ENCODE measurements at places on chromosomes 2 and 18.
A peak's percentile ranks its signal among the peaks of the same experiment; 100 is the strongest.

- no peak for DNase-seq
These were observed 13.5 kb upstream of the NPC1 start for GRCh38 chr18:23599809-23600208.

DNA sequence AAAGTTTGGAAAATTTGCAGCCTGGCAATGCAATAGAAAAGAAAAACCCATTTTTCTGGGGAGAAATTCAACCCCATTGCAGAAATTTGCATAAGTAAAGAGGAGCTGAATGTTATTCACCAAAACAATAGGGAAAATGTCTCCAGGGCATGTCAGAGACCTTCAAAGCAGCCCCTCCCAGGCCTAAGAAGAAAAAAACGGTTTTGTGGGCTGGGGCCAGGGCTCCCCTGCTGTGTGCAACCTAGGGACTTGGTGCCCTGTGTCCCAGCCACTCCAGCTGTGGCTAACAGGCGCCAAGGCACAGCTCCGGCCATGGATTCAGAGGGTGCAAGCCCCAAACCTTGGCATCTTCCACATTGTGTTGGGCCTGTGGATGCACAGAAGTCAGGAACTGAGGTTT is 224.5 kb downstream of the TXNL1 start:
- no peak for DNase-seq

DNA sequence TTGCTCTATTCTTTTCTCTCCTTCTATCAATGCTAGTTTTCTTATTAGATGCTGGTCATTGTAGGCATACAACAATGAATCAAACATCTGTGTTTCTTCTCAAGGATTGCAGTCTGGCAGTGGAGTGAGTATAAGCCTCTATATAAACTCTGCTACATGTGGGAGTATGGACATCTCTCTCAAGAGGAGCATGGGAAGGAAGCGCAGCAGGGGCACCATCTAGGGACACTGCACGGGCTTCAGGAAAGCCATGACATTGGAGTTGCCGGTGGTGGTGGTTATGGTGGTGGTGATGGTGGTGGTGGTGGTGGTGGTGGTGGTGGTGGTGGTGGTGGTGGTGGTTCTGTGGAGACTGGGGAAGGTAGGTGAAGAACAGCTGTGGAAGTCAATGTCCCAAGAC is 462.6 kb downstream of the RNF144A start:
- DNase-seq: no peak

GRCh38 chr18:9714266-9715087 is 6.4 kb downstream of the RAB31 start:
- no peak for DNase-seq

GRCh38 chr18:69725855-69726508 is 221.7 kb downstream of the CD226 start:
- no peak for DNase-seq

- DNase-seq: no peak
These were observed 5.4 kb upstream of the HK2 start for GRCh38 chr2:74828543-74828942.

DNA sequence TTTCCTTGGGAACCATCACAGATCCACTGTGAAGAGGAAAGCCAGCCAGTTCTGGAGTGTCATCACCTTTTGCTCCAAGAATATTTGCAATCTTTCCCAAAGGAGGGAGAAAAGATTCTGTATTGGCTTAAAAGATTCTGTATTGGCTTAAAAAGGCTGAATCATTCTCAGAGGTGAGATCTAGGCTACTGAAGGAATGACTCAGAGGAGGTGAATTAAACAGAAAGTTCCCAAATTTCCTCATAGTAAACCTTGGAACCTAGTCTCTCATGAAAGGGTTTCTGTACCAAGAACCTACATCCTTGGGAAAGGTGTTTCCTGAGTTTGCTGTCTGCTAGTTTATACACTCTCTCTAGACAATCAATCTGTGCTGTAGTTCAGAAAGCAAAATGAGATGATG is 34.1 kb upstream of the GRB14 start:
- peak; percentile 71 for DNase-seq
